ENCODE measurements at places on chromosomes 3 and 15.
A peak's percentile ranks its signal among the peaks of the same experiment; 100 is the strongest.

DNA sequence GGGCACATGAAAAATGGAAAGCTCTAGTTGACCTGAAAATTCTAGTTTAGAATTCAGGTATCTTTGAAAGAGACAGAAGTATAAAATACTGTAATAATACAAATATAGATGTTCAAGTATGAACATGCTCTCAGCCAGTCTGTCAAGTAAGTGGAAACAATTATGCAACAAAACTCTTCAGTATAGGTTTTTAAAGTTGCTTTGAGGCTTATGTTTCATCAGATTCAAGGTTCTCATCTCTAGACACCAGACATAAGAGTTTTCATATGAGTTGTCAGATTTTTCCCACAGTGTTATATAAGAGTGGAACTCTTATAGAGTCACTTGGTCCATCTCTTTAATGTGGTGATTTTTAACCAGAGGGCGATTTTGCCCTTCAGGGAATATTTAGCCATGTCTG is 22.0 kb downstream of the CMSS1 start:
- DNase-seq, result no peak

GRCh38 chr15:35519541-35520149 is 26.3 kb downstream of the DPH6 start:
- no peak for DNase-seq

- DNase-seq, result no peak
Observed at GRCh38 chr3:184160456-184160855, 5.3 kb downstream of the DVL3 start.

DNA sequence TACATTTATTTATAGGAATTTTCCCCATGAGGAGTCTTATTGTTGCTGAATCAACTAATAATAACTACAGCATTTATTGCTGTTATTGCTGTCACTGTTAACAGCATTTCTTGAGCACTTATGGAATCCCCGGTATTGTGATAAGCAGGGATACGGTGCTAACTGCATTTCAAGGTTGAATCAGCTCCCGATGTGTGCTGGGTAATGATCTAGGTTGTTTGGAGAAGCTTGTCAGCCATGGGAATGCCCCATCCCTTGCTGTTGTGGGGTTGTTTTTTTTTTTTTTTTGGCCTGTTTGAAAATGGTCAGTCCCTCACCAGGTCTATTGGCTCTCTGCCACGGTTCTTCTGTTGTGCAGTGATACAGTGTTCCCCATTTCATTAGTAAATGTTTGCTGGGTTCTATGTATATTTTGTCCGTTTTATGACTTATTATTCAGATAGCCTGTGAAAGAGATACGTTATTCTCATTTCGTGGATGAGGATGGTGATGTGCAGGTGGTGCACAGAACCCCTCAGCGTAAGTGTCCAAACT is 48.5 kb downstream of the MED12L start:
- DNase-seq, result no peak

DNA sequence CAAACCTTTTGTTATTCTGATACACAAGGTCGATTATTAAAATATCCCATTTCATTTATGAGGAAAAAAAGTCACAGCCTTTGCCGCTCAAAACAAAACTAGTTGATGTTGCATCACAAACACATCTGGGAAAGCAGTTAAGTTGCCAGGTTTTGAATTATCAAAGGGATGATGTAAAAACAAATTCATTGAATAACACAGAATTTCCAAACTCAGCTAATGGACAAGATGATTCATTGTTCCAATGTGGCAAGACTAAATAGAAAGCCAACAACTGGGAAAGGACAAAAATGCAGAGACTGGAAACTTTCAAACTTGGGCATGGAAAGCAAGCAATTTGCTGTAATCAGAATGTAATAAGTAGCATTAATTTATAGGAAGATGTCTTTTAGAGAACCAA is 610.0 kb upstream of the ZNF385D start:
- no peak for DNase-seq

DNA sequence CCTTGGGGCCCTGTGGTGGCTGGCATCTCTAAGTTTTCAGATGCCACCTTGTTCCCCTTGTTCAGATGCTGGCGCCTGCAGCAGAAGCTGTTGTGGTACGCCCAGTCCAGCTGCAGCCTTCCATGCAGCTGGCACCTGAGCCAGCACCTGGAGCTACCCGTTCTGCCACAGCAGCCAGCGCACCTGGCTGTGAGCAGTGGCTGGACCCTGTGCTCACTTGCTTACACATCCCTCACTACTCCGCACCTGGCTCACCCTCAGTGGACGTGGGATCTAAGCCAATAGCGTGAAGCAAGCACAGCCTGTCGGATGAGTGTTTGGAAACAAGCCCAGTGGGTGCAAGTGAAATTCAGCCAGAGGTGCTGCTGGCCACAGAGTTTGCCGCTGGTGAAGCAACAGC is 607.5 kb upstream of the BCHE start:
- DNase-seq, result no peak

GRCh38 chr15:33926260-33926659 is 42.0 kb upstream of the CHRM5 start:
- DNase-seq, result no peak

- DNase-seq, result no peak
Observed at GRCh38 chr3:87145553-87145952, 81.6 kb upstream of the CHMP2B start.

DNA sequence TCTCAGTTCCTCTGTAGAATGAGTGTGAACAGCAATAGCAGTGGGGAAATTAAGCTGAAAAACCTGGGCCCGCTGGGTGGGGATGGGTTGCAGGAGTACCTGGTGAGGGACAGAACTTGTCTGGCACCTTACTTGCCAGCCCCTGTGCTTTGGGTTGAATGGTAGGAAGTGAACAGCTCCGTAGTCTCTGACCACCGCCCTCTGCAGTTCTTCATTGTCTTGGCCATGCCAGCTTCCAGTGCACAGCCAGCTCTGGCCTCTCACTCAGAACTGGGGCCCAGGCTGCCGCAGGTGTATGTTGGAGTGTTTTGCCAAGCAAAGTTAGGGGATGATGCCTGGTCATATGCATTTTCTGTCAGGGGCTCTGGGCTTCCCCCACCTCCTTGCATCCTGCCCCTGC is 14.0 kb upstream of the CHST14 start:
- no peak for DNase-seq

GRCh38 chr15:39127151-39127790 is 453.6 kb upstream of the THBS1 start:
- no peak for DNase-seq

- no peak for DNase-seq
Observed at GRCh38 chr15:71294911-71295602, 179.8 kb downstream of the THSD4 start.

GRCh38 chr15:89034305-89034704 is 54.0 kb upstream of the ABHD2 start:
- no peak for DNase-seq

DNA sequence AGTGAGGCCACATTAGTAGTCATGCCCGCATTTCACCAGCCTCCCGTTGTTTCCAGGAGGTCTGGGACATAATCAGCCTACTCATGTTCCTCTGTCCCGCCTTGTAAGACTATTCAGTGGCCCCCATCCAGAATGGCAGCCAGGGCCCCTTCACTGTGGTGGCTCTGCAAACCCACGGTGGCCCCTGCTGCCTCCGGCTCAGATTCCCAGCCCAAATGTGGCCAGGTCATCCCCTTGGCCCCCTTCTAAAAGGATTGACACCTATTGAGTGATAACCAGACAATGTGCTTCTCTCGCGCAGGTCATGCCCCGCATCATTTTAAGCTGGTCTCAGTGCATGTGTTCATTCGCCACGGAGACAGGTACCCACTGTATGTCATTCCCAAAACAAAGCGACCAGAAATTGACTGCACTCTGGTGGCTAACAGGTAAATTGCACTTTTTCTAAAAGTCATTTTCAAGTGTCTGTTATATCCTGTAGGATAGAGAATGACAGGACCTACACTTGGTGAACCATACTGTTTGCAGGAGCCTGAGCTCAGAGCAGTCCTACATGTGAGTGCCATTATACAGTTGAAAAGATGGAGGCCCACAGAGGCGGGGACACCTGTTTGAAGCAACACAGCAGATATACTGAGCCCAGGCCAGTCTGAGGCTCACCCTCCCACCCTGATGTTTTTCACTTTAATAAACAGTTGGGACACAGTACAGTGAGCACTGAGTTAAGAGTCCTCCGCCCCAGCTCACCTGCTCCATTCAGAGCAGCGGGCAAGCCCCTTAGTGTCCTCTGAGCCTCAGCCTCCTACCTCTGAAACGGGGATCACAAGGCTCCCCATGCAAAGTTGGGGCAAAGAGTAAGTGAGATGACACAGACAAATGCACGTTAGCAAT is 47.7 kb downstream of the PXYLP1 start:
- DNase-seq, result no peak

- no peak for DNase-seq
Observed at GRCh38 chr3:148131990-148132638, 565.6 kb upstream of the AGTR1 start.

DNA sequence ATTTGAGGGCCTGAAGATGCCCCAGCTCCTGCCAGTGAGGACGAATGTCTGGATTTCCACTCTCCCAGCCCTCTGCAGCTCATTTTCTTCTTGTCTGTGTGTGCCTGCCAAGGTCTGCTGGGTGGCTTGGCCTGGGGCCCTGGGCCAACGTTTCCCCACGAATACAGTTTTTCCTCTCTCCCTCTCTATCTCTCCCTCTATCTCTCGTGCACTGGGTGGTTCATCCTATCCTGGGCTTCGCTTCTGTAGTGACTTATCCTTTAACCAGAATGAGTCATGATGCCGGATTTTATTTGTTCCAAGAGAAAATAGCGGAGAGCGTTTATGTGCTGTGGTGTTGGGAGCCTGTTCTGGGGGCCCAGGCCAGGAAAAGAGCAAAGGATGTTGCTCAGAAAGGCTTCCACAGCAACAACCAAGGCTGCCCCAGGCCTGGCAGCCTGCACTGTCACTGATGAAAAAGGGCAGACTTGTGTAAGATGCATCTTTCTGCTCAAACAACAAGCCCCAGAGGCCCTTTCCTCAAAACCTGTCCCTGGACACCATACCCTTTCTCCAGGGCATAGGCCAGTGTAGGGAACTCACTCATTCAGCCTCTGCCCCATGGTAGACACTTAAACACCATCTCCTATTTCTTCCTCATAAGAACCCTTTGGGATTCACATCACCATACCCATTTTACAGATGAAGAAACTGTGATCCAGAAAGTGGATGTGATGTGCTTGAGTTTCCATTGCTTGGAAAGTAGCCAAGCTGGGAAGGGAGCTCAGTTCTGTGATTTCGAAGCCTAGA is 47.3 kb downstream of the ITGA11 start:
- DNase-seq, result no peak

DNA sequence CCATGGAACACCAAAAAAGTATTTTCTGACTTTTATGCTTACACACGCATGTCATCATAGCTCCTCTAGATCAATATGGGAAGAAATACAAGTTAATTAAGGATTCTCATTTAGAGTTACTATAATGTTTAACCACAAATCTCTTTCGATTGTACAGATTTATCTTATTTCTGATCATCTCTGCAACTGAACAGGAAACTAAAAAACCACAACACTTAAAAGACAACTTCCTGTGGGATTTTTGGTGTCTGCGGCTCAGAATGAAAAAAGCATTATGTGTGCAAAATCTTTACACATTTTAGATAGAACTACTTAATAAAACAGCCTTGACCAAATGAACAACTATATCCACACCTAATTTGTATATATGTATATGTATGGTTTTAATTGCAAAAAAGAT is 3.0 kb upstream of the TJP1 start:
- DNase-seq, result no peak

- DNase-seq, result peak; percentile 73
Observed at GRCh38 chr3:115961380-115961779, 338.1 kb downstream of the GAP43 start.

DNA sequence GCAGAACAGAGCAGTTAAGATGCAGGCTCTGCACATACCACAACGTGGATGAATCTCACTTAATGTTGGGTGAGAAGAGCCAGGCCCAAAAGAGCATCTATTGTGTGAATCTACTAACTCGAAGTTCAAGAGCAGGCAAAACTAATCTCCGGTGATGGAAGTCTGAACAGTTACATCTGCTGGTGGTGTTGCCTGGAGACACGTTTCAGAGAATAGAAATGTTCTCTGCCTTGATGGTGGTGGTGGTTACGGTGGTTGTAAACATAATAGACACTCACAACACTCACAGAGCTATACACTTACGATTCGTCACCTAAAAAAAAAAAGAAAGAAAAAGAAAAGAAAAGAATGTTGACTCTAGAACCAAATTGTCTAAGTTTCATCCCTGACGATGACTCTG is 86.8 kb downstream of the LIPC start:
- no peak for DNase-seq

GRCh38 chr3:146969356-146969755 is 364.2 kb upstream of the PLSCR5 start:
- no peak for DNase-seq

- no peak for DNase-seq
Observed at GRCh38 chr3:111812701-111813100, 46.4 kb upstream of the PHLDB2 start.

- DNase-seq, result no peak
Observed at GRCh38 chr3:129277829-129278271, 820 bp upstream of the HMCES start.

DNA sequence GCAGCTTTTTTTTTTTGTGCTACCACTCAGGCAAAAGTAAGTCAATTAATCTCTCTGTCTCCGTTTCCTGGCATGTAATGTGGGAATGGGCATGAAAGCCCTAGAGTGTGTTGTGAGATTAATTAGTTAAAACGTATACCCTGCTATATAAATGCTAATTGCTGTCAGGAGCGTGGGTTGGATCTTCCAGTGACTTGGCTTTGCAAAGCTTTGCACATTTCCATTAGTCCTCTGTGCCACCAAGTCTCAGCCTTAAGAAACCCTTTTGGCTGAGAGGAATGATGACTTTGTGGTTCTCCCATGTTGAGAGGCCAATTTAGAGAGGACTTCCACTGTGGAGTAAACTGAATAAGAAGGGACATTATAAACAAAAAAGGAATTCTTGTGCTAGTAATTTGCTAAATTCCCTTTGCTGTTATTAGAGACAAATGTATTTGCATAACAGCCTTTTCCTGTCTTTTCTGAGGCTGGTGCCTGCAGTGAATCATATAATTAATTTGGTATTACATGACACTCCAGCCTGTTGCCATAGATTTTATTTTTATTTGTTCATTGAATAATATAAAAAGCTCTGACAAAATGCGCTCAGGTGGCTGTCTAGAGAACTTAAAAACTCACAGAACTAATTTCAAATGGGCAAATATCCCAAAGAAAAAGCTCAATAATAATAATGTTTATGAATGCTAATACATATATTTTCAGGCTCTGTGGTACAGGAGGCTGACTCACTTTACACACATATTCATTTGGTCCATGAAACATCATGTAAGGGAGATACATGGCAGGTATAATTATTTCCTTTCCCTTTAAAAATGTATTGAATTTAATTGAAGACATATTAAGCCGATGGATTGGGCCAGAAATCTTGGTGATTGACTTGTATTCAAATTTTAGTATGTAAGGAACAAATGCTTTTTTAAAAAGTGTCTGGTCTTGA is 82.7 kb downstream of the IL1RAP start:
- DNase-seq, result no peak

GRCh38 chr15:63292771-63293170 is 15.4 kb downstream of the APH1B start:
- DNase-seq, result no peak

- DNase-seq, result no peak
Observed at GRCh38 chr3:32978331-32978730, 26.9 kb downstream of the CCR4 start.

GRCh38 chr15:35852818-35853624 is 307.1 kb upstream of the DPH6 start:
- no peak for DNase-seq

GRCh38 chr3:188516515-188516914 is 362.6 kb downstream of the LPP start:
- no peak for DNase-seq

- DNase-seq, result no peak
Observed at GRCh38 chr3:38029400-38030125, at the start of gene PLCD1. PLCD1 (minus strand) TSS chr3:38029642; CDS start chr3:38029539, 103 bp downstream.

Data from posterior cingulate gyrus (tissue), 11 donors.